H7 (cell line): ENCODE measurements at places on chromosomes 5 and 9.

- DNase-seq = no peak
Measured at GRCh38 chr5:126366199-126366560, 57.0 kb upstream of the GRAMD2B start.

- DNase-seq = no peak
Measured at GRCh38 chr5:117829646-117830045, 1158.7 kb downstream of the DTWD2 start.

DNA sequence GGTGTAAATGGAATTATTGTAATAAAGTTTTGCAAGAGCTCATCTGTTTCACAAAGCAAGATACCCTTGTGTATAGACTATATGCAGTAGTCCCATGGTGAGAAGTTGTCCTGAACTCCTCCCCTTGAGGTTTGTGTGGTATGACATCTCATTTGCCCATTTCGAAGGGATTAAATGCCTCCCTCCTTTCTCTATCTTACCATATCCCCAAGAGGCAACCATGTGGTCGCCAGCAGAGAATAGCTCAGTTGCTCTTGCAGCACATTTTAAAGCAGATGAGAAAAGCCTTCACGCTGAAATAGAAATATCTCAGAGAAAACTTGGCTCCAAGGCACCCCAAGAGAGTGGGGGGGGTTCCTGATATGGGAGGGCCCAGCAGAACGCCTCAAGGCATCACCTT is 4.6 kb downstream of the SEMA6A start:
- no peak for DNase-seq

- DNase-seq = no peak
Measured at GRCh38 chr5:73918791-73919221, 292.8 kb downstream of the ARHGEF28 start.

DNA sequence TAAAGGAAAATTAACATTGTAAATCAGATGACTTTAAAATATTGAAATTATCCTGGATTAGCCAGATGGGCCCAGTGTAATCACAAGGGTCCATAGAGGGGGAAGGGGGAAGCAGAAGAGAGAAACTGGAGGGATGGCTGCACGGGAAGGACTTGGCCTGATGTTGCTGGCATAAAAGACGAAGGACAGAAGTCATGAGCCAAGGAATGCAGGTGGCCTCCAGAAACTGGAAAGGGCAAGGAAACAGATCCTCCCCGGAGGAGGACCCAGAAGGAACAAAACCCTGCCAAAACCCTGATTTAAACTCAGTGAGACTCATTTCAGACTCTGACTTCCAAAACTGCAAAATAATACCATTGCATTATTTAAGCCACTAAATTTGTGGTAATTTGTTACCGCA is 100.2 kb downstream of the ADAMTS2 start:
- no peak for DNase-seq

DNA sequence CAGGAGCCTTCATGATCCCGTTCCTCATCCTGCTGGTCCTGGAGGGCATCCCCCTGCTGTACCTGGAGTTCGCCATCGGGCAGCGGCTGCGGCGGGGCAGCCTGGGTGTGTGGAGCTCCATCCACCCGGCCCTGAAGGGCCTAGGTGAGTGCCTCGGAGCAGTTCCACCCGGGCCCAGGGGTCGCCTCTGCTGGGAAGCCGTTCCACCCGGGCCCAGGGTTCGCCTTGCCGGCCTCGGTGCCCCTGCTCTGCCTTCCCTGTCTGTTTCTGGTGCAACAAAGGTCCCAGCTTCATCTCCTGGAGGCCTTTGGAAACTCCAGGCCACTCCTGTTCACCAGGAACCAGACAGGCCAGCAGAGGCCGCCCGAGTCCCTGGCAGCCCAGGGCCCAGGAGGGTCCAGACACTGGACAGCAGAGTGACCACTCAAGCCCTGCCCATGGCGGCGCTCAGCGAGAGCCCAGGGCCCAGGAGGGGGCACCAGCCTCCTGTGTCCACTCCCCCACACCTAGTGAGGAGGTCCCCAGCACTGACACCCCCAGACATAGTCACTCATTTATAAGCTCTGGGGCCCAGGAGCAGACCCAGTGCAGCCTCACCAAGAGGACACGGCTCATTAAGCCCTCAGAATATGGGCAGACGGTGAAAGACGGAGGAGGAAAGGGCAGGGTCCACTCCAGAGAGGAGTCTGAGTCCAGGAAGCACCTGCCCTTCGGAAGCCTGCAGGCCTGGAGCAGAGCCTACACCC is 7.5 kb downstream of the SLC6A19 start:
- peak; percentile 74 for DNase-seq

DNA sequence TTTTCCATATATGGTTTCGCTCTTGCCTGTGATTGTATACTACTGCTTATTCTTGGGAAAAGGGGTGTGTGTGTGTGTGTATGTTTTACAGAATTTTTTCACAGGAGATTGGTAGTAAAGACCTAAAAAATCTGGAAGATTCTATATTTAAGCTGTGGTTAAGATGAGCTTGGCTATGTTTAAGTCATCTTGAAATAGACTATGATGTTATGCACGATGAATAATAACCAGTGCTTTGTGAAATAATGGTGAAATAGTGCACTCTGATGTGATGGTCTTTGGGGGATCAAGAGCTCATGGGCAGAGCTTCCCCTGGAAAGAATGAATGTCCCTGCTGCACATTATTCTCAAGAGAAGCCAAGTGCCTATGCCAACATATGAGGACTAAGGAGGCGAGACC is 301.0 kb downstream of the ACTL7B start:
- DNase-seq = no peak

DNA sequence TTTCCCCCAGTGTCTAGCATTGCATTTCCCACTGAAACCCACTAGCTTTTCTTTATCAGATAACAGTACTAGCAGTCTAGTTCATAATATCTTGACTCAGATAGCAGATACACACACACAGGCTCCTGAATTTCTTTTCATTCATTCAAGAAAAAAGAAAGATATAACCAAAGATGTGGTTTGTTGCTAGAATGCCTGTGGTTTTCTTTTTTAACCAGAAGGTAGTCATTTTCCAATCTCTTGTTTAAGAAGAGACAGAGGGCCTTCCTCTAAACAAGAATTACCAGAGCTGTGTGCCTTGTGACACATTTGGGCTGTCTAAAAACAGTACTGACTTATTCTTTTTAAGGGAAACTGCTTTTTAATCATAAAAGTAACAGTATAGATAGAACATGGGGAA is 167.3 kb downstream of the PJA2 start:
- no peak for DNase-seq

DNA sequence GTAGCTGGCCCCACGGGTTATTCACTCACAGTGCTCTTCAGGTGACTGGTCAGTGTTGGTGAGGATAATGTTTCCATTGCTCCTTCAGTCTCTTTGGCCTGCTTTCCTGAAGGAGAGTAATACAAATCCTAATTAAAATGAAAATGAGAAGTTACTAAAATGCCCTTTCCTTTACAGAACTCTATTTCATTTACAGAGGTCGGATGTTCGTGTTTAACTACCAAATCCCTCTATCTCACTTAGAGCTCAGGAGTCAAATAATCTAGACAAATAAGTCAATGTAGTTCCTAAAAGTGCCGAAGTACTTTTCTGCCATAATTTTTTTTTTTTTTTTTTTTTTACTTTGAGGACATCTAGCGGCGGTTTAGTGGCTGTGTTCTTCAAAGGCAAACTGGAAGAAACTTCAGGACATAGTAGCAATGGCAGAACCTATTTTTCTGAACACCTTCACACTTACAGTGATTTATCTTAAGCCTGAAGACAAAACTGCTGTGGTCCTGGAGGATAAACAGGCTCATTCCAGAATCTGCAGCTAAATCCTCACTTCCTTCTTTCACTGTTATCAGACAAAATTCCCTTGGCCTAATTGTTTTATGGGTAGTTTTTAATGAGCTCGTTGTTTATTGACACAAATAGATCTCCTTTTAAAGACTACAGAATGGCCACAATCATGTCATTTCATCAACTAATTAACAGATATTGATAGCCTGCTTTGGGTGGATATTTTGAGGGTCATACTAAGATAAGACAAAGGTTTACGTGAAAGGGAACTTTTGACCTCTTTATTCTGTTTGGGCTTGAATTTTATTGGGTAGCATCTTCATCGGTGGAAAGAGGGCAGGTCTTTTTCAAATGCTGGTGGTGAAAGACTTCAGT is 207.6 kb upstream of the DMRTA1 start:
- peak; percentile 8 for DNase-seq

GRCh38 chr5:17854901-17855300 is 220.6 kb downstream of the TAF11L14 start:
- no peak for DNase-seq

- DNase-seq = no peak
Measured at GRCh38 chr5:172815631-172816030, 18.4 kb upstream of the ERGIC1 start.

GRCh38 chr5:123441408-123441807 is 18.2 kb upstream of the CEP120 start:
- no peak for DNase-seq

DNA sequence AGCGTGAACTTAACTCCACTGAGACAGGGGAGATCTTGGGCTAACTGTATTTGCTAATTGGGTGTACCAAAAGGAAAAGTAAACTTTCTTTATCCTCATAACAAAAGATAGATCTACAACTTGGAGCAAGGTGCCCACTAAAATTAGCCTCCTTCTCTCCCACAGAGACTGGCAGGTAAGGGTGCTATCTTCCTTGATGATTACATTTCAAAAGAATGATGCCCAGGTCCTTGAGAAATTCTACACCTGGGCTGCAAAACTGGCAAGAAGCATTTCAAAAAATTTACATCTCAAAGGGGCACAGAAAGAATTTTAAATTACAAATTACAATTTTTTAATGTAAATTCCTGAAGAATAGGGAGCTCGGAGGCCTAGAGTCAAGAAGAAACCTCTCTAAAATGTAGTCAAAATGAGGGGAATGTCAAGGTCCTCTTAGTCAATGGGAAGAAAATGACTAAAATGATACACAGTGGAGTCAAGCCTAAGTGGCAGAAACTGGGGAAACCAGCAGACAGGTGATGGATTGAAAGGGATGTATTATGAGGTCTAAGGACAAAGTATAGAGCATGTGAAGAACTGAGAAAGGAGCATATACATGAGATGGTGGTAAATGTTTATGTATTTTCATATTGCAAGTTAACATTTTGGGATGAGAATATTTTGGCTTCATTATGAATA is 348.3 kb upstream of the TUSC1 start:
- DNase-seq = no peak

GRCh38 chr9:129121483-129121882 is 10.3 kb downstream of the PTPA start:
- no peak for DNase-seq

DNA sequence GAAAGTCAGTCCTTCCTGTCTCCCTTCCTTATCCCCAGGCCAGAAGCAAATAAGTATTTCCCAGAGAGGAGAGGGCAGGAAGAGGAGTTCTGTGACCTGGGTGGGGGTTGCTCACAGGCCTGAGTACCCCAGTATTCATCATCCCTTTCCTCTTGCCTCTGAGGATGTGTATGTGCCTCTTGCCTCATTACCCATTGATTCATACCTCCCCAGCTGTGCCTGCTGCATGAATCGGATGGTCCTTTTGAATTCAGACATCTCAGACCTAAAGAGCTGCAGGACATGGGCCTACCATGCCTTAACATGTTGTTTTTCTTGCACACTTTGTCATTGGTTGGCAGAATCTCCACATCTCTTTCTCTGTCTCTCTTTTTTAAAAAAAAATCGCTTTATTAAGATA is 112.8 kb upstream of the SHB start:
- no peak for DNase-seq

DNA sequence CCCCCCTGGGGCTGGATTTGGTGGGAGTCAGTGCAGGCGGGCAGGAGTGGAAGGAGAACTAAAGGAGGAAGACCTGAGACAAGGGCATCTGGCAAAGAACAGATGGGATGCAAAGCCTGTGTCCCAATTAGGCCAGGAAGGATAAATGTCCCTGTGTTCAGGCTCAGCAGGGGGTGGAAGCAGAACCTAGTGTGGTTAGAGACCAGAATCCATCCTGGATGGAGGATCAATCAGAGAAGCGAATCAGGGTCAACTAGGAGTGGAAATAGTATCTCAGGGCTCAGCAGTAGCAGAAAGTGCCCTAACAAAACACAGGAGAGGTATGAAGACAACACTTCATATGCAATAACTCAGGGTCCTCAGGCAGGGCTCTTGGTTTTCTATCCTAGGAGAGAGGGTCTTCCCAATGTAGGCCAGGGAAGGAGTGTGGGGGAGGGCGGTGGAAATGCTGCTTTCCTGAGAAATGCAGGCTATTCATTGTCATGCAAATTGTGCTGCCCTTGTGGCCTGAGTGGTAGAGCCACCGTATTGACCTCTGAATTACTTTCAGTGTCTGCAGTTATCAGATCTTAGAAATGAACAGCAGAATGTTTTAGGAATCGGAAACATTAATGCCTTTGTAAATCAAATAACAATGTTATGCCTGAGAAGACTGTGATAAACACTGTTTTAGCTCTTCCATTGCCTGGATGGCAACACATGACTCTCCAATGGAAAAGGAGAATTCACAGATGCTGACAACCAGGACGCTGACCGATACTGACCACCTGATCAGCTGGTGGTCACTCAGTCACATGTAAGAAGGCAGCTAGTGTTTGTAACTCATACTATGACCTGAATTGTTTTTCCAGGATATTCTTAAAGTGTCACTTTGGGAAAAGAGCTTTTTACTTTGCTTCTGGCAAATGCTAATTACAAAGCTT is 323.6 kb downstream of the SEMA5A start:
- peak; percentile 75 for DNase-seq

GRCh38 chr5:151682751-151683331 is 3.9 kb downstream of the SPARC start:
- no peak for DNase-seq

DNA sequence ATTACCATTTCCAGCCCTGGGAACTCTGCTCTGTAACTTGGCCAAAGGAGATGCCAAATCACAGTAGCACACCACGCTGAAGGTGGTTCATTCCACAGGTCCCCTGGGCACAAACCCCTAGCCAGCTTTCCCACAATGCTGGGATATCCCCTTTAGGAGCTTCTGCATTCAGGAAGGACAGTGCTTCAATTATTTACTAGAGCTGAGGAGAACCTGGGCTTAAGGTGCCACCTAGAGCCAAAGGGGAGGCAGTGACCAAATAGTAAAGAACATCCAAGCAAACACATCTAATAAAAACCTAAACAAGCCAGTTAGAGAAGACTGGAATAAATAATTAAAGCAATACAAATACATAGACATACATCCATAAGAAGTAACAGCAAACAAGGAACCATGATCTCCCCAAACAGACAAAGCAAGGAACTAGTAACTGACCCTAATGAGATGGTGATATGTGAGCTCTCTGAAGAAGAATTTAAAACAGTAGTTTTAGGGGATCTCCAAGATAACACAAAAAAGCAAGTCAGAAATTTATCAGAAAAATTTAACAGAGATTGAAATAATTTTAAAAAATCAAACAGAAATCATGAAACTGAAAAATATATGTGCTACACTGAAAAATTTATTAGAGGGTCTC is 14.6 kb downstream of the KIF4B start:
- DNase-seq = peak; percentile 42

DNA sequence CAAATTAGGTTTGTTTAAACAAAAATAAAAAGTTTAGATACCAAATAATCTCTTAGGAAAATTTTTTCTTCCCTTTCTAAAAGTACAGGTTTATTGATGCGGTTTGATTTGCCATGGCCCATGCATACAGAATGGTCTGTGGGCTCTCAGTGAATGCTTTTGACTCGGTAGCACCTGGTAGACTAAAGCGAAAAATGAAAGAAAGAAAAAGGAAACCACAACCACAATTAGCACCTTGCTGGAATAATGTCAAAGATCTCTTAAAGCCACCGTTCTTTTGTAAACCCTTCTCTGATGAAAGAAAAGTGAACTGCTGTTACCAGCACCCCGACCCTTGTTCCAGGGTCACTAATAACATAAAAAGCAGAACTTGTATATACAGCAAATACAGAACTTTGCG is 157.9 kb downstream of the NFIB start:
- no peak for DNase-seq

GRCh38 chr5:132001647-132002561 is 9.6 kb downstream of the ACSL6 start:
- DNase-seq = no peak

- peak; percentile 70 for DNase-seq
Measured at GRCh38 chr9:130368631-130369103, 76.1 kb upstream of the ASS1 start.
